ENCODE measurements at places on chromosomes 6 and 20. TPM values are rescaled to one million over a fixed set of nuclear protein-coding genes. Genes with fewer than 3 reads are reported as not detected.

DNA sequence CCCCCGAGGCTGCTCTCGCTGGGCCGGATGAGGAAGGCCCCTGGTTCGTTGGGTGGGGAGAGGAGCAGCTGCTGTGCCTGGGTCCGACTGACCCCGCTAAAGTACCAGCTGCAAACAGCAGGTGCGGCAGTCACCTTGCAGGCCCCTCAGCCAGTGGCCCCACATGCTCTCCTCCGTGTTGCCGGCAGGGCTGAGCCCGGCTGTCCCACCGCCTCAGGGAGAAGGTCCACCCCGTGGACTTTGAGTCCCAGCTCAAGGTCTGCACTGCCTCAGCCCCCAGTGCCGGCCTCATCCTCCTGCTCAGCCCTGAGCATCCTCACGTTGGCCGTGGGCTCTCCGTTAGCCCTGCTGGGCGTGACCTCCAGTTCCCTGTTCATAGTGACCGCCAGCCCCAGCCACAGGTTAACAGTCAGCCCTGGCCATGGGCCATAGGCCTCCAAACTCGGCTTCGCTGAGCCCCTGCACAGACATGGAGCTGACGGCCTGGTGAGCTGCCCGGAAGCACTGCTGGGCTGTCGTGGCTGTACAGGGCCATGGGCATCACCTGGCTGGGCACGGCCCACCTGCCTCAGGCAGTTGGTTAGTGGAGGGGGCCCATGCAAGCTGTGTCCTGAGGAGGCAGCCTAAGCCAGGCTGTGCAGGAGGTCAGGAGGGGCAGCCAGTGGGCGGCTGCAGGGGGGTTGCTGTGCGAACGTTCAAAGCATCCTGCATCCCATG, 3.1 kb downstream of the SRMS start:
- H3K36me3 ChIP-seq = no peaks in the 10 kb centered on the region
- no peak overlapping the region for H3K4me3 ChIP-seq
- no peak for DNase-seq
- no peaks in the 10 kb centered on the region for H3K27me3 ChIP-seq
- H3K27ac ChIP-seq = no peak overlapping the region

- H3K4me3 ChIP-seq = no peak overlapping the region
- no peaks in the 10 kb centered on the region for H3K4me1 ChIP-seq
- H3K36me3 ChIP-seq = no peaks in the 10 kb centered on the region
Measured at GRCh38 chr6:403659-404655, 12.4 kb downstream of the IRF4 start.

HCK gene
- 20.6 TPM for total RNA-seq

DNA sequence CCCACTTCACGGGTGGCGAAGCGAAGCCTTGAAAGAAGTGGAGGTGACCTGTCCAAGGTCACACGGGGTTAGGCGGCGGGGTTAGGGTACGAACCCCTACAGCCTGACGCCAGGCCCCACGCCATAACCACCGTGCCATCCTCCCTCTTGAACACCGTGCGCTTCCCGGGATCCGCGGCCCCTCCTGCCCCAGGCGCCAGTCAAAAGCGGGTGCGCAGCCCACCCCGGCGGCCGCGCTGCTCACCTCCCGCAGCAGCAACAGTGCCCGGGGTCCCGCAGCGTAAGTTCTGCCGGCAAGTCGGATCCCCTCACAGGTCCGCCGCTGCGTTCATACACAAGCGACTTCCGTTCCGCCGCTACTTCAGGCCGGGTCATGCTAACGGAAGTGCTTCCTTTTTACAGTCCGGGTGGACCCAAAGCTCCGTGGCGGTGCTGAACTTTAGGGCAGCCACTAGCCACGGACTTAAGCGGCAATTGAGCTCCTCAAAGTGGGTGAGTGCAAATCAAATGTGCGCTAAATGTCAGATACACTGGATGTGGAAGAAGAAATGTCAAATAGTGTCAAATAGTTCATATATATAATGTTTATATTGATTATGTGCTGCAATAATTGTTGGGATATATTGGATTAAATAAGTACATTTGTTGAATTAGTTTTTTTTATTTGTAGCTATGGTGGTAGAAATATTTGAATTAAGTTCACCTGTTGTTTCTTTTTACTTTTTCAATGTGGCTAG, at the start of gene CDK5RAP1:
Gene CDK5RAP1, minus strand, starts transcription at position 336 of the 737 bp plus-strand sequence. CDS start 4,455 bp downstream, outside the sequence.
- H3K4me1 ChIP-seq = peaks cover 22% of the 10 kb centered on the region
- H3K36me3 ChIP-seq = no peaks in the 10 kb centered on the region
- peak within 1 kb of the TSS; percentile 100 for H3K4me3 ChIP-seq

MDN1 gene
- total RNA-seq = 48.9 TPM

GRCh38 chr6:10555625-10556309, 34.6 kb downstream of the GCNT2 start:
- no peak for DNase-seq
- peak overlapping the region; percentile 77 for H3K27ac ChIP-seq
- H3K4me1 ChIP-seq = peaks cover 23% of the 10 kb centered on the region
- H3K27me3 ChIP-seq = no peaks in the 10 kb centered on the region

DNA sequence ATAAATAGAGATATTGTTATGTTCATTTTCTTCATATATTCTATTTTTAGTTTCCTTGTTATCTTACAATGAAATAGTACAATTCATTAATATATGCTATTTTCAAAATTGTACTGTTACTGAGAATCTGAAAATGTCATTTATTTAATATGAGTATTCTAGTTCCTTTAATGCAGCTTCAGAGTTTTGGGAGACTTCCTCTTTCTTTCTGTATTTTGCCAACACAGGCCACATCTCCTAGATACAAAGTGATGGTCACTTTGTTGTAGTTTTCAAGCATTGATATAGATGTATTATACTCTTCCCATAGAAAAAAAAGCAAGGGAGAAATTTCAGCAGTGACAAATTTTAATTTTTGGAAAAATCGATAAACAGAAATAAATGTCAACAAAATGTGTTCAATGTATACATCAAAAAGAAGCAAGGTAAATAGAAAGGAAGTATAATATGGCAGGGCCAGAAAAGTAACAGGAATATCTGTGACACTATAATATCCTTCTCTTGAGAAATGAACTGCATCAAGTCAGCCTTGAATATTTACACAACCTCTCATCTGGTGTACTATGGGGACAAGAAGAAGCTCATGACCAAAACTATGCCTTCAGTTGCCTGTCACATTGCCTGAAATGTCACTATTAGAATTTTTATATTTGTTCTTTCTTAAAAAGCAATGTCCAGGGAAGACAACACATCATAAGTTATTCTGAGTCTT, 396.0 kb downstream of the TBC1D32 start:
- no peaks in the 10 kb centered on the region for H3K4me1 ChIP-seq
- H3K27ac ChIP-seq = no peak overlapping the region
- no peaks in the 10 kb centered on the region for H3K36me3 ChIP-seq
- H3K27me3 ChIP-seq = no peaks in the 10 kb centered on the region
- no peak for DNase-seq

GRCh38 chr20:56752274-56752673, 123.2 kb downstream of the TFAP2C start:
- H3K27ac ChIP-seq = no peak overlapping the region
- no peaks in the 10 kb centered on the region for H3K36me3 ChIP-seq
- H3K27me3 ChIP-seq = no peaks in the 10 kb centered on the region
- no peak overlapping the region for H3K4me3 ChIP-seq
- H3K4me1 ChIP-seq = no peaks in the 10 kb centered on the region
- no peak for DNase-seq

GRCh38 chr20:62203378-62204030, 16.6 kb downstream of the HRH3 start:
- no peak overlapping the region for H3K4me3 ChIP-seq
- no peak for DNase-seq
- no peaks in the 10 kb centered on the region for H3K4me1 ChIP-seq
- no peaks in the 10 kb centered on the region for H3K27me3 ChIP-seq

GRCh38 chr20:50339466-50339901, 148.9 kb downstream of the CEBPB start:
- no peaks in the 10 kb centered on the region for H3K4me1 ChIP-seq
- H3K4me3 ChIP-seq = no peak overlapping the region
- peak overlapping the region; percentile 52 for H3K27ac ChIP-seq
- no peaks in the 10 kb centered on the region for H3K36me3 ChIP-seq
- H3K27me3 ChIP-seq = no peaks in the 10 kb centered on the region
- no peak for DNase-seq

- H3K4me1 ChIP-seq = peaks cover 4% of the 10 kb centered on the region
- no peak overlapping the region for H3K27ac ChIP-seq
- no peak overlapping the region for H3K4me3 ChIP-seq
- no peaks in the 10 kb centered on the region for H3K36me3 ChIP-seq
- H3K27me3 ChIP-seq = peaks cover 3% of the 10 kb centered on the region
Measured at GRCh38 chr6:68639826-68640490, 4.9 kb downstream of the ADGRB3 start.

DNA sequence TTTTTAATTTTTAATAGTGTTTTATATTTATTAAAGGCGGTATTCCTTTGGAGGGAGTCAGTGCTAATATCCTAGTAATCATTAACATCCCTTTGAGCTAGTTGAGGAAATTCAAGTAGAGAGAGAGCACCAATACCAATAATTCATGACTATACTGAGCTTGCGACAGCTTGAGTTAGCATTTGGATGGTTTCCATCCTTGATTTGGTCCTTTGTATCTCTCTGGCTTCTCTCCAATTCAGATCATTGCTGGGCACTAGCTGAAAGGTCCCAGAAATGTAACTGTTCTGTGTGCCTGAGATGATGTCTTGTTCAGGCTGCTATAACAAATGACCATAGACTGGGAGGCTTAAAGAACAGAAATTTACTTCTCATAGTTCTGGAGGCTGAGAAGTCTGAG, 77.0 kb downstream of the RNF144B start:
- no peak overlapping the region for H3K4me3 ChIP-seq
- H3K36me3 ChIP-seq = peaks cover 19% of the 10 kb centered on the region
- peaks cover 26% of the 10 kb centered on the region for H3K4me1 ChIP-seq
- no peaks in the 10 kb centered on the region for H3K27me3 ChIP-seq
- DNase-seq = no peak
- H3K27ac ChIP-seq = no peak overlapping the region

- H3K4me3 ChIP-seq = no peak overlapping the region
- H3K36me3 ChIP-seq = no peaks in the 10 kb centered on the region
- DNase-seq = no peak
- no peak overlapping the region for H3K27ac ChIP-seq
Measured at GRCh38 chr6:69063401-69063800, 428.3 kb downstream of the ADGRB3 start.

DNA sequence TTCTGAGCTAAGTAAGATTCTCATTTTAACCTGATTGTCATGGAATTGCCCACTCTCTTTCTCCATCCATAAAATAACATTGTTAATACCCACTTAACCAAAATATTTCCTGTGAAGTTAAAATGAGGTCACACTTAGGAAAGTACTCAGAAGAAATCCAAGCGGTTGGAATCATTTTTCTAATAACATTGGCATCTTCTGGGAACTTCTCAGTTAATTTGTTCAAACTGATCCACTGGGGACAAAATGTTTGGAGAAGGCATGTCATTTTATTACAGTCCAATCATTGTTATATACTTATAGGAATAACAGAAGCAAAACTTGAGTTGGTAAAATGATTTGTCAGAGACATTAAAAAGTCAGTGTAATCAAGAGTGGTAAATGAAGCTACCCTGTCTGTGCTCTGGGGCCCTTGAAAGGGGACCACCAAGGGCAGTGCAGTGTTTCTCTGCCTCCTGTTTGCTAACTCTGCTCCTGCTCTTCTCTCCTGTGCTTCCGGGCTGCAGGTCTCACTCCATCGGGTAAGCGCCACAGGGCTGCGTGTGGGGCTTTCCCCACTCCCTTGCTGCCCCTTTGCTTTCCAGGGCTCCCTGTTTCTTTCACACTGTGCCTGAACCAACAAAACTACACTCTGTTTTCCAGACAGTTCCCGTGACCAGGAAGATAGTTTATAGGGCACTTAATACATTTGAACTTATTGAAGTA, 50.1 kb downstream of the HDDC2 start:
- no peaks in the 10 kb centered on the region for H3K4me1 ChIP-seq
- H3K27ac ChIP-seq = no peak overlapping the region
- no peak overlapping the region for H3K4me3 ChIP-seq
- H3K27me3 ChIP-seq = no peaks in the 10 kb centered on the region
- H3K36me3 ChIP-seq = no peaks in the 10 kb centered on the region

SNRPB2 gene
- 13.9 TPM for total RNA-seq

DNA sequence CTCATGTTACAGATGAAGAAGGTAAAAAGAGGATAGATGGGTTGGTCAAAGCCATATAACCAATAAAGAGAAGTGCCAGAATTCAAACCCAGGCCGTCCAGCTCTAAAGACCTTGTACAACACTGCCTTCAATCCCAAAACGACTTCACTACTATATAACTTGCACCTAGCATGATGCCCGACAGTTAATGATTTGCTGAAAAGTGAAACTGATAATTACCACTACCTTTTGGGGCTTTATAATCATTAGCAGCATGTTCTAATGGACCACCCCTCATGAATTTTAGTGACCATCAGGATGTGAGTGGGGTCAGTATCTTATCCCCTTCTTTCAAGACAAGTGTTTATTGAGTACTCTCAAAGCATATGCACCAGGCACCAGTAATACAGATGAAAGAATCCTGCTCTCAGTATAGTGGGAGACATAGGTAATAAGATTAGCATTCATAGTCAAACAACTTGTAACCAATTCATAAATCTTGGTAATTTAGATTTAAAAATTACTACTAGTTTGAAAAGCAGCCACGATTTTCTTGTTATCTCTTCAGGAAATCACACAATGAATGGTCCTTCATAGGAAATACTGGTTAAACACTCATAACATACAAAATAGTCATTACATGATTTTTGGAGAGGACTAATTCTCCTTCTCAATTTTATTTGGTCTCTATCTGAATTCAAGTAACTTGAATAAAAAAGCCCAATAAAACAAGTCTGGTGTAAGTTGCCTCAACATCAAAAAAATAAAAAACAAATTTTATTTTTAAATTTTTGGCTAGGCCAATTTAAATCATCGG, 98.0 kb downstream of the EPB41L2 start:
- no peak overlapping the region for H3K4me3 ChIP-seq
- no peak for DNase-seq
- no peak overlapping the region for H3K27ac ChIP-seq
- H3K36me3 ChIP-seq = no peaks in the 10 kb centered on the region
- H3K27me3 ChIP-seq = no peaks in the 10 kb centered on the region

GRCh38 chr20:9999645-10000044, 35.1 kb upstream of the ANKEF1 start:
- H3K4me3 ChIP-seq = no peak overlapping the region
- DNase-seq = no peak
- H3K36me3 ChIP-seq = no peaks in the 10 kb centered on the region
- H3K4me1 ChIP-seq = no peaks in the 10 kb centered on the region
